Stimulated activated CD8-positive, alpha-beta memory T cell treated with anti-CD3 and anti-CD28 coated beads, Interleukin-15, amount 100 ng/mL, for 1 hour (primary cell): ENCODE measurements at places on chromosomes 11 and 22.

DNA sequence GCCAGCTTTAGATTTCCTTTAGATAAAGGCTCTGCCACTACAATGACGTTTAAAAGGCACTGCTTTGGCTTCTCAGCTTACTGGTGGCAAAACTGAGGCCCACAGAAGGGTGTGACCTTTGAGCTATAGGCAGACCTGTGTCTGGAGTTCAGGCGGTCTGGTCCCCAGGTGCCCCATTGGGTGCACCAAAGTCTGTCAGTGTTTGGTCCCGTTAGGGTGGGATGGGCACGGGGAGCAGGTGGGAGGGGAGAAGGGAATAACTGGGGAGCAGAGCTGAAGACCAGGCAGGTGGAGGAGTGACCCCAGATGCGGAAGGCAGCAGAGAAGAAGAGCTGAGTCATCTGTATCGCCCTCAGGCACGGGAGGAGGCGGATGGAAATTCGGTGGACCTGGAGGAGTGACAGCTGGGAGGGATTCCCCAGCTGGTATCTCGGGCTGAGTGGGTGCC is 45.3 kb upstream of the GCAT start:
- no peak for DNase-seq

DNA sequence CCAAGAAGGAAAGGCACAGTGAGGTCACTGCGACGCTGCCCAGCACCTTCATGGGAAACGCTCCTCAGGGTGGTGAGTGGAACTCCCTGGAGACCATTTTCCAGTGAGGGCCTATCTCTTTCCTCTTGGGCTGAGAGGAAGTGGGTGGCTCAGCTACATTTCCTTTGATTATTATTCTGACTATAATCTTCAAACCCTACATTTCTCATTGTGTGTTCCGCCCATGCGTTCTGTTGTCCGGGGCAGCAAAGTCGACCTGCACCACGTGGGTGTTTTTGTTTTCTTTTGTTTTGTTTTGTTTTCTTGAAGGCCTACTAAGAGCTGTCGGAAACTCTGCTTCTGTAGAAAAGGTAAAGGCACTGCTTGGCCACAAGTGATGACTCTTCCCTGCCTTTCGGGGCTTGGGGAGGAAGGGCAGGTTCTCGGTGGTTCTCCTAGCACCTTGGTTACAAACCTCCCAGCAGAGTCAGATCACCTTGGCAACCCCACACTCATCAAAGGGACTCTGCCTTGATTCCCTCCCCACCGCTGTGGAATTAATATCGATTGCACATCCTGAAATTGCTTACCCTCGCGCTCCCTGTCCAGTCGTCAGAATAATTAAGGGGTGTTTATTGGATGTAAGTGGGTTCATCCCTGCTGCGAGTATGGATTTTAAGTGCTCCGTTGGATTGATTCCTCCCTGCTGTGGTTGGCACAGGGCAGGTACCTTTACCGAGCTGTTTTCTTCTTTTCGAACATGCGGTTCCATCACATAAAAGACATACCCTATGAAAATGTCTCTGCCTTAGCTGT is 7.3 kb downstream of the PARVB start:
- no peak for DNase-seq

GRCh38 chr22:42132457-42132856 is 1.8 kb upstream of the CYP2D6 start:
- DNase-seq = no peak

DNA sequence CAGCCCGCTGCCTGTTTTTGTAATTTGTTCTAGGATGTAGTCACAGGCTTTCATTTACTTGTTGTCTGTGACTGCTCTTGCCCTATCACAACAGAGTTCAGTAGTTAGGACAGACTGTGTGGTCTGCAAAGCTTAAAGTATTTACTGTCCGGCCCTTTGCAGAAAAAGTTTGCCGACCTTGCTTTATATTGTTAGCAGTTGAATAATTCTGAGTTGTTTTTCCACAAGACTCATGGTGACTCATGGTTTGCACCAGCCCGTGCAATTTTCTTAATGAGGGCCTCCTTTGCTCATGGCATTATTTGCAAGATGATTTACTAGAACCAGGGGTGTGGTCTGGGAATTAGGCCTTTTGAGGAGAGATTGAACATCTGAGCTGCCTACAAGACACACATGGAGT is 110.6 kb downstream of the SCN3B start:
- DNase-seq = no peak

DNA sequence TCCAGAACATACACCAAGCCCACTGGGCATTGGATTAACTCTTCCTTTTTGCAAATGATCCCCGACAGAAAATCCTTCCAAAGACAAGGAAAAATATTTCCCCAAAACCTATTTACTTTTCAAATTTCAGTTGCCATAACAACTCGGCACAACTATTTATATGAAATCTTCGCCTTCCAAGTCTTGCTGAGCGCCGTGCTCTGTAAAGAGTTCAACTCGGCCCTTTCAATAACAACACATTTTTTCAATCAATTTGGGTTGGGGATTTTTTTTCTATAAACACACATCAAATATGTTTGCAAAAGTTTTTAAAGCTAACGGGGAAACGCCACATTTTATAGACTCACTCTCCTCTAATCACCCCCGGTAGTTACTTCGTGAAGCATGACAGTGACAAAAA is 333.8 kb downstream of the MN1 start:
- DNase-seq = no peak

DNA sequence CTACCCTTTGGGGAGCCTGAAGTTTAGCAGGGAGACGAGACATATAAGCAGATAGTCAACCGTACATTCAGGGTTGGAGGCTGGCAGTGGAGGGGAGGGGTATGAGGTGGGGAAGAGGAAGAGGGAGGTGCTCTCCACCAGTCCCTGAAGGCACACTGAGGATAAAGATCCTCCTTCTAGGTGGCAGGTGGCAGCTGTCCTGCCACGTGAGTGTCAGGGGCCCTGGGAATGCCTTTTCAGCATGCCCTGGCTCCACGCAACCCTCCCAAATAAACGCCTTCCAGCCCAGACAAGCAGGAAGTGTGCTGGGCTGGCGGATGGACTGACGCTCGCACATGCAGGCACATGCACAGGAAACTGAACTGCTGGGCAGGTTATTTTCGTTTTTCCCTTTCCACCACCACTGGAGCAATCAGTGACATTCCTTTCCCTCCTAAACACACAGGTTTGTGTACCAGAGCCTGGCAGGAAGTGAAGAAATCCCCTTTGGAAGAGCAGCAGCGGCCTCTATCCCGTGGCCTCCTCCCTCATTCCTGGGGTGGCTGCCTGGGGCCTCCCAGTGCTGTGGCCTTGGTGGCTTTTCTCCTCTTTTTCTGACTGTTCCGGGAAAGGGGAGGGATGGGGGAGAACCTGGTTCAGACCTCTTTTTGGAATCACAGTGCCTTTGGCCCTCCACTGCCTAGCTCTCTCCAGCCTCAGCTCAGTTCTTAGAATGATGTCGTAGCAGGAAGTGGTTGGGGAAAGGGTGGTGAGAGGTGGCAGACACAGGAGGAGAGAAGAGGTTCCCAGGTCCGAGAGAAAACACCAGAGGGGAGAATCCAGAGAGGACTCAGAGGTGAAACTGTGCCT is 157.0 kb upstream of the TIMP3 start:
- DNase-seq = no peak

DNA sequence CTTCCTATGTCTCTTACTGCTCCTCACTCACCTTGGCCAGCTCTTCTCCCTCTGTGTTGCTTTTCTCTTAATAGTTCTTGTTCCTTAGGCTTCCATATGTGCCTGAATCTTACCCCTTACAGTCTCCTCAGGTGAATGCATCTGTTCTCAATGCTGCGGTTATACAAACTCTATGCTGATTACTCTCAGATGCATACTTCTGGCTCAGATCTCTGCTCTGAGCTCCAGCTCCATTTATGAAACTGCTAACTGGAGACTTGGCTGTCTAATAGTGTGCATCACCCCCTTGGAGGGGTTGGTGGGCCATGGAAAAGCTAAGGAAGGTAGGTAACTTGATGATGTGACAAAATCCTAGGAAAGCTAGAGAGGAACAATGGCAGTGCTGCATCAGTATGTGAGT is 422.5 kb downstream of the TMEM135 start:
- DNase-seq = no peak

DNA sequence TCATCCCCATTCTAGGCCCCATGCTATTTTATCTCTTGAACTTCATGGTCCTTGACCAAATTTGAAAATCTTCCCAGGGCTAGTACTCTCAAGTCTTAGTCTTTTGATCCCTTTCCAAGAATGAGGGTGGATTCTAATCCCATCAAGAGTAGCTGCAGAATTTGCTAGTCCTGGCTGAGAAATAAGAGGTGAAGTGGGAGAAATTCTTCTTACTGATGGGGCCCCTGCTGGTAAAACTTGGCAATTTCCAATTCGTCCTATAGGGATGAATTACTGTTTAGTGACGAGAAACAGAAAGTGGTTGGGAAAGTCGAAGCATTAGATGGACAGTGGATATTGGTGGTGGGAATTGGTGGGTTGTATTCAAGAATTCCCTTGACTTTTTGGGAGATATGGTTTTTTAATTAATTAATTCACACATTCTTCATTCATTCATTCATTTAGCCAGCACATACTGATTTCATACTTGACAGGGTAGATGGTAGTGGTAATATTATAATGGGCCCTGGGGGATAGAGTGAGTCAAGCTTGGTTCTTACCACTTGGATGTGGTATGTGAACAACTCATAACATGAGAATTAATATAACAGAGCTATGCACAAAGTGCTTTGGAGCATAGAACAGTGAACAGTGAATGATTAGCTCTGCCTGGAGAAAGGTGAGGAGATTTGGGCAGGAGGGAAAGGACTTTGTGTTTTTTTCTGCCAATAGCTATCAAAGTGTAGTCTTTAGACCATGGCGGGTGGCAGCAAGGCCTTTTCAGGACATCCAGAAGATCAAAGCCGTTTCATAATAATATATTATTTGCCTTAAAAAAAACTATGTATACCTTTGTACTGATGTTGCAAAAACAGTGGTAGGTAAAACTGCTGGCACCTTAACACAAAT is 103.8 kb downstream of the STIM1 start:
- DNase-seq = no peak

DNA sequence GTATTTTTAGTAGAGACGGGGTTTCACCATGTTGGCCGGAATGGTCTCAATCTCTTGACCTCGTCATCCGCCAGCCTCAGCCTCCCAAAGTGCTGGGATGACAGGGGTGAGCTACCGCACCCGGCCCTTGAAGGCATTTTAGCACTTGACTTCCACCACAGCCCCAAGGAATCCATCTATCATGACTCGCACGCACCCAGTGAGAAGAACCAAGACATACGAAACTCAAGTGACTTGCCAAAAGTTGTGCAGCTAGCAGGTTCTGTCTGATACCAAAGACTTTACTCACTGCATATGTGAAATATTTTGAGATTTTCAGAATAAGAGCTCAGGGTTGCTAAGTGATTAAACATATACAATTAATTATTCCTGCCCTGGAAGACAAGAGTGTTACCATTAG is 21.0 kb downstream of the FLI1 start:
- no peak for DNase-seq

GRCh38 chr11:128301756-128302155 is 285.6 kb downstream of the ETS1 start:
- no peak for DNase-seq

GRCh38 chr11:128548649-128549255 is 38.6 kb downstream of the ETS1 start:
- DNase-seq = no peak

GRCh38 chr11:59062602-59063529 is 23.2 kb upstream of the GLYATL1B start:
- DNase-seq = no peak

DNA sequence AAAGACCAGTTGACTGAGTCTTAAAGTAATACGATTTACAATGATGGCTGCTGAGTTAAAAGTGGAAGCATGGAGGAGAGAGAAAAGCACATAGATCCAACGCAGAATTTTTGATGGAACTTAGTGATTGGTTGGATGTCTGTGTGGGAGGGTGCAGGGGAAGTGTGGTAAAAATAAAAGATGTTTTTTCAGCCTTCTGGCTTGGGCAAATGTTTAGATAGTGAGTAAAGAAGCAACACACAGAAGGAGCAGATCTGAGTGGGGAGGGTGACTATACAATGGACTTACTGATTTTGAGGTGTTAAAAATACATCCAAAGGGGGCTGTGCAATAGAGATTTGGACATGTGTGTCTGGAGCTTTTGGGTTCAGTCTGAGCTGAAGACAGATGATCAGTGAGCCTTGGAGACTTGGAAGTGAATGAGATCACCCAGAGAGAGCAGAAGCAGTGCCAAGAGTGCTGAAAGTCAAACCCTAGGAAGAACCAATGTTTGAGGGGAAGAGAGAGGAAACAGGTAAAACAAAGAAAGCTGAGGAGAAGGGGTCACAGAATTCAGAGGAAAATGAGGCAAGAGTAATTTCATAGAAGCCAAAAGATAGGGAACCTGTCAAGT is 8.6 kb downstream of the GRIA4 start:
- no peak for DNase-seq

GRCh38 chr11:34037016-34037415 is 14.5 kb upstream of the CAPRIN1 start:
- DNase-seq = no peak

GRCh38 chr11:45282081-45282480 is 4.1 kb downstream of the SYT13 start:
- DNase-seq = no peak

DNA sequence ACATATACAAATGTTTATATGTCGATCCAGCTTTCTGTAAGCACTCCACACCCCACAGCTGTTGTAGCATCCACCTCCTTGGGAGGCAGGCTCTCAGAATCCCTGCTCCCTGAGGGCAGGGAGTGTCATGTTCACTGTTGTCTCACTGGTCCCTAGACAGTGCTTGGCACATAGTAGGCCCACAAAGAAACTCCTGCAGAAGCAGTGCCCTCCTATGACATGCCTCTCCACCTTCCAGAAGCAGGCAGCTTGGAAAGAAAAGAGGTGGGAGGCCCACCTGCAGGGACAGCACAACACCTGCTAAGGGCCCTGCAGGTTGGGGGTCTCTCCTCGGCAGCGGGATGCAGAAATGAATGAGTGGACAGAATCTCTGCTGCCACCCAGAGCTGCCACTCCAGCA is 11.1 kb upstream of the CDC42EP2 start:
- no peak for DNase-seq

GRCh38 chr22:39208013-39208680 is 36.6 kb downstream of the PDGFB start:
- DNase-seq = no peak

- DNase-seq = no peak
These were observed 9.8 kb downstream of the PDHX start for GRCh38 chr11:34926101-34926830.

- no peak for DNase-seq
These were observed 5.3 kb downstream of the CASP12 start for GRCh38 chr11:104892723-104893511.

DNA sequence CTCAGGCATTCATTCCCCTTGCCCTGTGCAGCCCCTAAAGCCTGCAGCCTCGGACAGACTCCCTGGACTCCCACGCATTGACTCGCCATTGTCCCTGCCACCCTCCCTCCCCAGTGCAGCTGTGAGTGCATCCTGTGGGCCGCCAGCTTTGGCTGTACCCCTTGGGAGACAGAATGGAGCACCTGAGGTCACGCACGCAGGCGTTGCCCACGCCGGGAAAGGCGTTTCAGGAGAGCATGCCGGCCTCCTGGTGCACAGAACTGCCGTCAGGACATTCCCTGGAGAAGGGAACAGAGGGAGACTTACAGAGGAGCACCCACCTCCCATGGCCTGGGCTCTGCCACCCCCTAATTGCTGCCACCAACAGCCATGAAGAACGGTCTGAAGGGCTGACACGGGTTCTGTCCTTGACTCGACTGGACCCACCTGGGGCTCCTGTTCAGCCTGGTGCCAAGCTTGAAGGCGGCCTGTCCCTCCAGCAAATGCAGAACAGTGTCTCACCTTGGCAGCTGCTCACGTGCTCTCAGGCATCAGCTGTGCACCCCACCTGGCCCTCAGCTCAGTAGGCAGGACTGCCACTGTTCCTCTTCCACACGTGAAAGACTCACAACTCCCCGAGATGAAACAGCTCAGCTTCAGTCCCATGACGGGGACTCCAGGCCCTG is 503.8 kb downstream of the BRD1 start:
- DNase-seq = no peak
